Midbrain (tissue), 1 donor: ENCODE measurements at places on chromosomes 5 and 9.

DNA sequence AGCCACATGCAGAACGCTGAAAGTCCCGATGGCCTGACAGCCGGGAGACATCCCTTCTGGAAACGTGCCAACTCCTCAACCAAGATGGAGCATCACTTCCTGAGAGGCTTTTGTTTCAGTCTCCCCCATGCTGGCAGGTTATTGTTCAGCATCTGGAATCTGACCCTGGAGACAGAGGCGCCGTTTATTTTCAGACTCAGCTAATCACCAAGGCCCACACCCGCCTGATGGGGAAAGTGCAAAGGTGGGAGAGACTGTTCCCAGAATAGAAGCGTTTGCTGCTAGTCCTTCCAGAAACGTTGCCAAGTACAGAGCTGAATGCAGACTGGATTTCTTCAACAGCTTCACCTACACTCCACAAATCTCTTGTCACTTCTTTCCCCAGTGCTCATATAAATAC, 41.8 kb upstream of the S1PR3 start:
- DNase-seq = no peak

GRCh38 chr5:126589536-126590297, 5.3 kb downstream of the ALDH7A1 start:
- no peak for DNase-seq

DNA sequence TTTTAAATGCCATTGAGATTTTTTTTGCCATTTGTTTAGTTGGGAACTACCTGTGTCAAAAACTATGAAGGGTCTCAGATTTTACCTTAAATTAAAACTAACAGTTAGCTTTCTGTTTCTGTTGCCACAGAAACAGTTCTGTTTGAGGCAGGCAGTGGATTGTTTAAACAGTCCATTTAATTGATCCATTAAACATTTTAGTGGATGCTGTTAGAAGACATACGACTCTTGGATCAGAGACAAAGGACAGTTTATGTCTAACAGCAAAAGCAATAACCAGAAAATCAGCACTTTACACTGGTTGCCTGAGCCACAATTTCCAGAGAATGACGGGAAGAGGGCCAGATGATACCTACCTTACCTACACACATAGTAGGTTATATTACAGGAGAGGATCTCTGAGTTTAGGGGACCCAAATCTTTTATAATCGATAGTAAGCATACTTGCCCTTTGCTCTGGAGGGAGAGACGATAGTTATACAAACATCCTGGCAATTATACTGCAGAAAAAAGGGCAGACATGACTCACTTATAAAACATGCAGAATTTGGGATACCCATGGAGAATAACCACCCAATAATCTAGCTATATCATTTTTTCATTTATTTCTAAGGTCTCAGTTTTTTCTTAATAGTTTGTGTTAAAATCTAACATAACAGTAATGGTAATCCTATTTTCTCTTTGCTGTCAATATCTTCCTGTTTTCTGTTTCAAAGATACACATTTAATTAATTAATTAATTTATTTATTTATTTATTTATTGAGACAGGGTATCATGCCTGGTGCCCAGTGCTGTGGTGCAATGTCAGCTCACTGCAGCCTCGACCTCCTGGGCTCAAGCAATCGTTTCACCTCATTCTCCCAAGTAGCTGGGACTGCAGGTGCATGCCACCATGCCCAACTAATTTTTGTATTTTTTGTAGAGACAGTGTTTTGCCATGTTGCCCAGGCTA, 136.7 kb upstream of the TNFAIP8 start:
- DNase-seq = no peak

GRCh38 chr5:88833371-88834130, 49.4 kb downstream of the MEF2C start:
- DNase-seq = no peak

- DNase-seq = no peak
Observed at GRCh38 chr9:22022396-22022795, 13.3 kb upstream of the CDKN2B start.

DNA sequence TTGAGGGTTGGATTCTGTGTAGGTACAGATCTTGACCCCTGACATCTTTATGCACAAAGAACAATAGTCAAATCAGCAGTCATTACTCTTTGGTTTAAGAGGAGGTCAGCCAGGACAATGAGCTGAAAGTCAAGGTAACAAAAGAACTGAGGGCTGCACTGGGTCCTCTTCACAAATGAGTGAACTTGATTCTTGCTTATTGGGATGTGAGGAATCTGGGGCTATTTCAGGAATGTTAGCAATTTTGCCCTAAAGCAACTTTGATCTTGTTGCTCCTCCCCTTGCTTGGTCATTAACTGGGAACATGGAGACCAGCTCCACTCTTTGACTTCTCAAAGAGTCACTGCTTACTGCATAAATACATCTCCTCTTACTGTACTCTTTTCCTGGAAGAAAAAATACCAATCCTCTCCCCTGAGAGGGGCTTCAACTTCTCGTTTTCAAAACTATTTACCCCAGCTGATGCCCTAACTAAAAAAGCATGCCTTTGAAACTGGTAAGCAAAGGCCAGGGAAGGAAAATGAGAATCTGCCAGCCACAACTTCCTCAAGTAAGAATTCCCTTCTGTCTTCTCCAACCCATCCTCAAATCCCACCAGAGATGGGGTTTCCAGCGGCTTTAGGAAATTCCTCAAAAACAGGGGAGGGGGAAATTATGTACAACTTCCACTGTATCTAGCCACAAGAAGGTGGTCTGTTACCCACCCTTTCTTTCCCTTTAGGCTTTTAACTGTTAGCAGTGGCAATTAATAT, 368.3 kb downstream of the ENC1 start:
- no peak for DNase-seq

DNA sequence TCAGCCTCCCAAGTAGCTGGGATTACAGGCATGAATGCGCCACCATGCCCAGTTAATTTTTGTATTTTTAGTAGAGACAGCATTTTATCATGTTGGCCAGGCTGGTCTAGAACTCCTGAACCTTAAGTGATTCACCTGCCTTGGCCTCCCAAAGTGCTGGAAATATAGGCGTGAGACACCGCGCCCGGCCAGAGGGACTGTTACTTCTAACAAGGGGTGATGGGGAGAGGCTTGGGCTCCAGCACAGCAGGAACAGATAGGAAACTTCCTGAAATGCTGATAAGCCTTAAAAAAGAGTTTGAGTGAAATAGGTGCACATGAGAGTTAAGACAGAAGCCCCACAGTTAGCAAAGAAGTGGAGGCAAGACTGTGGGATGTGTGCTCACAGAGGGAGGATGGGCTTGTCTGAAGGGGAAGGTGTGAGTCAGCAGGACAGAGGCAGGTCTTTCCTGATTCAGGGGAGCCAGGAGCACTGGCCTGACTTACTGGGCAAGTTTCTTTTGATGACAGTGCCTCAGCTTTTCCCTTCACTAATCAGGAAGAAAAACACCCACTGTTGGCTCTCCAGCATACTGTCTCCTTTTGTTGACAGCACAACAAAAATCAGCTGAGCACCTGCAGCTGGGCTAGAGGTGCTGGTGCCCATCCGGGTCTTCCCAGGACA, 68.4 kb downstream of the RAD23B start:
- DNase-seq = no peak

DNA sequence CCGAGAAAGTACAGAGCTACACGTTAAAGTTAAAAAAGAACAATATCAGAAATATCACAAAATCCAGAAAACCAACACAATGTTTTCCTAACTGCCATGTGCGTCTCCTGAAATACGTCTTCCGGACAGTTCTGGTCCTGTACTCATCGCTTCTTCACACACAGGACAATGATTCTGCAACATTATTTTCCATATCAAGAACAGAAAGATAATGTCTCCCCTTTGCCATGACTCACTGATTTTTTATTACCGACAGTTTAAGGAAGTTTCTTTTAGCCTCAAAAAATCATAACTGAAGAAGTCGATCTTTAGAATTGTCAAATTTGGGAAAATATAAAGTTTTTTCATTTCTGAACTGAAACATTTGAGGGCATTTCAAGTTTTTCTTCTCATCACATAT, 2.5 kb downstream of the TBC1D9B start:
- DNase-seq = no peak

DNA sequence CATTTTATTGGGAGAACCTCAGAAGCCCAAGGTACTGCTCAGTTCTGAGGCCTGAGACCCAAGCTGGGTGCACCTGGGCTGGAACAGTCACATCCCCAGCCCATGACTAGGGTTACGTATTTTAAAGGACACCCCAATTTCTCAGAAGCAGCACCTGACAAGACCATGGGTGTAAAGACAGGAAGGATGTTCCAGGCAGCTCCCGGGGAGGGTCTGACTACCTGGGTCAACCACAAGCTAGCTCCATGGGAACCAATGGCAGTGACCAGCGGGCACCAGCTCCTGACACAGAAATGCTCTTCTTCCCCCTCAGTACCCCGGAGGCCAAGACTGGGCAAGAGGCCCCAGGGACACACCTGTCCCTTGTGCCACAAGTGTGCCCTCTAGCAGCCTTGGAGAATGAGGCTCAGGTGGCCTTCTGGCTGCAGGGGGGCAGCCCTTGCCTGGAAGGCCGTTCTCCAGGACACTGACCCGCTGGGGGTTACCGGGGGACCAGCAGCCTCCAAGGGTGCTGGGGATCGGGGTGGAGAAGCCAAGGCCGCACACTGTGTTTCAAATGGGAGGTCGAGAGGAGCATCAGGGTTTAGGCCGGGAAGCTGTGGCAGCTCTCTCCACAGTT, 52.6 kb downstream of the IPPK start:
- DNase-seq = no peak

DNA sequence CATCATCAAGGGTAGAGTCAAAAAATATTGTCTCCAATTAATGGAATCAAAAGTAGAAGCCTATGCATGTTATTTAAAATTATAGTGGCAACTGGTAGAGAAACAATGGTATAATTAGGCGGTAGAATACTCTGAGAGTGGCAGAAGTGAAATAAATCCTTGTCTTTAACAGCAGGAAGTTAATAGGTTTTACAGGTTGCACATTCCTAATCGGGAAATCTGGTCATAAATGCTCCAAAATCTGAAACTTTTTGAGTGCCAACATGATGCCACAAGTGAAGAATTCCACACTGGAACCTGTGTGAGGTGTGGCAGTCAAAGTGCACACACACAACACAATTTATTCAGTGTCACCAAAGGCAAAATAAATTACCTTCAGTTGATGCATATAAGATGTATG, 433.4 kb downstream of the TAF11L14 start:
- DNase-seq = no peak

DNA sequence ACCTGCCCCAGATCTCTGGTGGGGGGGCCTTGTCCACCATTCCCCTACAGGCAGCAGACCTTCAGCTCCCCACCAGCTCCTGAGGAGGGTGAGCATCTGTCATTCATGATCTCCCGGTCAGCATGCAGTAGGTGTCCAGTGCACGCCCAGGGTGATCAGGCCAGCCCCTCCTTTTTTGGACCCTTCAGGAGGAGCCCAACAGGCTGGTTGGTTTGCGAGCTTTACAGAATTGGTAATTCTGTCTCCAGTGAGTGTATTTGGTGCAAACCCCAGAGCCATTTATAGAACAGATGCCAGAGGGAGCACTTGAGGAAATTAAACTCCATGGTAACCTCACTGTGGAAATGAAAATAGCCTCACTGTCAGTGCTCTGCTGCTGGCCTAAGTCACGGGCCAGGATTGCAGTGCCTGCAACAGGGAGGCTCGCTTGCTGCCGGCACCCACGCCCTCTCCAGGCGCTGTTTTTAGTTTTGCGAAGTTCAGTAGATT, 23.4 kb downstream of the WNK2 start:
- peak; percentile 55 for DNase-seq

DNA sequence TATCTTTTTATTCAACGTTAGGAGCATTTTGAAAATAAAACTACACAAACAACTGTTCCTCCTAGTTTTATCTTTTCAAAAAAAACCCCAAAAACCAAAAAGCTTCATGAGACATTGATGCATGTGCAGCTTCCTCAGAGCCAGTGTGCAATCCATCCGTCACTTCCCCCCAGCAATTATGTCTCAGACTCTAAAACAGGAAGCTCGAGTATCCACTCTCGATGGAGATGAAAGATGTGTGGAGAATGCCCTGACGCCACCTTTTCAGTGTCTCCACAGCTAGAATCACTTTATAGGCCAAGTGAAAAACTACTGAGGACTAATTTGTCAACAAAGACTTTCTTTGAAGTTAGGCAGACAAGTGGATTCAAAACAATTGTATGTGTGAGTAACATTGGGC, 408.9 kb upstream of the SMARCA2 start:
- no peak for DNase-seq

DNA sequence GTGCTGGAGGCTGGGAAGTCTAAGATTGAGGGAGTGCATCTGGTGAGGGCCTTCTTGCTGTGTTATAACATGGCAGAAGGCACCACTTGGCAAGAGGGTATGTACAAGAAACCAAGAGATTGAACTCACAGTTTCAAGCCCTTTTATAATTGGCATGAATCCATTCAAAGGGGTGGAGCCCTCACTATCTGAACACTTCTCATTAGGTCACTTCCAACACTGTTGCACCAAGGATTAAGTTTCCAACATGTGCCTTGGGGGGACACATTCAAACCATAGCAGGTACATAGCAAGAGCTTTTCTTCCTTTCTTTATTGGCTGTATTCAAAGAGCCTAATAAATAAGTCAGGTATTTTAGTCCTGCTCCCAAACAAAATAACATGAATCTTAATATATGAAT, 62.7 kb downstream of the PRELID2 start:
- no peak for DNase-seq

DNA sequence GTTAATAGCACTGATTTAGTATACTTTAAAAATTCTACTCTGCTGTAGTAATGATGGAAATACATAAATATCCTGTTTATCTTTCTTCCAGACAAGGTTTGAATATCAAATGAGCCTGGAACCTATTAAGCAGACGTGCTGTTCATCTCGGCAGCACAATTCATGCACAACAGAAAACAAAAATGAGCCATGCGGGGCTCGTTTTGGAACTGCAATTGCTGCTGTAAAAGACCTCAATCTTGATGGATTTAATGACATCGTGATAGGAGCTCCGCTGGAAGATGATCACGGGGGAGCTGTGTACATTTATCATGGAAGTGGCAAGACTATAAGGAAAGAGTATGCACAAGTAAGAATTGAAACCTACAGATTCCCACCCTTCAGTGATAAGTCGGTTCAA, 79.1 kb upstream of the ITGA2 start:
- no peak for DNase-seq

GRCh38 chr5:68884883-68885282, 208.9 kb upstream of the SLC30A5 start:
- DNase-seq = peak; percentile 16

DNA sequence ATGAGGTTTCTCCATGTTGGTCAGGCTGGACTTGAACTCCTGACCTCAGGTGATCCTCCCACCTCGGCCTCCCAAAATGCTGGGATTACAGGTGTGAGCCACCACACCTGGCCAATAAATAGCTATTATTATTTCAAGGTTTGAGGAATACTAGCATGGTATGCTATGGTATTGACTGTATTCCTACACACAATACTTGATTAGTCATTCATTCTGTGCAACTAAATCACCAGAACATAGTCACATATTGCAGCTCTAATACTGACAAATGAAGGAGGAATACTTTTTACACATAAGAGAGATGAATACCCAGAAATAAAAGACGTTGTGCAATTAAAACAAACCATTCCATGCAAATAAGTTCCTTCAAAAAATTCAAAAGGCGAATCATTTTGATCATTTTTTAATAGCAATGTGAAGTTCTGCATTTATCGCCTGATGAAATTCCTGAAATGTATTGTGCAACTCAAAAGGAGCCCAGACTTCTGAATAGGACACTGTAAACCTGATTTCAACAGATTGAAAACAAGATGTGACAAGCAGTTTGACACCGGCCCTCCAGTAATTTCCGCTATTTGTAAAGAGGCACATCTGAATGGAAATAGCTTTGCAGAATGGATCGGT, 687.4 kb upstream of the SEMA6A start:
- DNase-seq = no peak
